Activated CD4-positive, alpha-beta memory T cell treated with anti-CD3 and anti-CD28 coated beads for 36 hours (primary cell): ENCODE measurements at places on chromosomes 7 and 10. TPM values are rescaled to one million over a fixed set of nuclear protein-coding genes. Genes with fewer than 3 reads are reported as not detected.

The ADCY1 gene
- 0.57 TPM for total RNA-seq

The CALML3 gene
- total RNA-seq: not detected

The TAS2R3 gene
- total RNA-seq: 0.59 TPM

The PAPSS2 gene
- 0.40 TPM for total RNA-seq

The USP54 gene
- 5.3 TPM for total RNA-seq

The ZNF365 gene
- total RNA-seq: 1.2 TPM

The PRKCQ gene
- total RNA-seq: 45.2 TPM

The ZNF467 gene
- total RNA-seq: 0.45 TPM

The EMX2 gene
- total RNA-seq: not detected

The CLDN3 gene
- not detected for total RNA-seq

The WDR86 gene
- 0.17 TPM for total RNA-seq

The OR2A12 gene
- total RNA-seq: not detected

The MMP21 gene
- not detected for total RNA-seq

The ACTL6B gene
- total RNA-seq: not detected

The TMEM225B gene
- 0.87 TPM for total RNA-seq

The COL28A1 gene
- 0.19 TPM for total RNA-seq

The TAS2R60 gene
- not detected for total RNA-seq

The CYP2C19 gene
- total RNA-seq: 0.53 TPM

The SPDYE8 gene
- total RNA-seq: not detected

The SPAM1 gene
- total RNA-seq: not detected

The ABLIM1 gene
- 119 TPM for total RNA-seq

The CAV2 gene
- total RNA-seq: not detected

The NUDCD3 gene
- 92.4 TPM for total RNA-seq

The NPSR1 gene
- not detected for total RNA-seq

The STK31 gene
- total RNA-seq: not detected

The SEMA3D gene
- not detected for total RNA-seq

The ANKRD61 gene
- total RNA-seq: 0.33 TPM

The OGA gene
- 93.2 TPM for total RNA-seq

The RHEB gene
- 64.6 TPM for total RNA-seq

The SP8 gene
- total RNA-seq: not detected

The MYO3A gene
- total RNA-seq: not detected

The CPN1 gene
- total RNA-seq: not detected

The OIT3 gene
- total RNA-seq: not detected

The C10orf95 gene
- total RNA-seq: 0.48 TPM

The CNOT4 gene
- 16.1 TPM for total RNA-seq

The STK17A gene
- total RNA-seq: 62.6 TPM
